ENCODE measurements at places on chromosomes 12 and 14.

GRCh38 chr12:50660425-50660822 lies 103.5 kb upstream of the ATF1 start:
- no peak for DNase-seq

GRCh38 chr12:102300824-102301461 lies 103.3 kb upstream of the PMCH start:
- no peak for DNase-seq

DNA sequence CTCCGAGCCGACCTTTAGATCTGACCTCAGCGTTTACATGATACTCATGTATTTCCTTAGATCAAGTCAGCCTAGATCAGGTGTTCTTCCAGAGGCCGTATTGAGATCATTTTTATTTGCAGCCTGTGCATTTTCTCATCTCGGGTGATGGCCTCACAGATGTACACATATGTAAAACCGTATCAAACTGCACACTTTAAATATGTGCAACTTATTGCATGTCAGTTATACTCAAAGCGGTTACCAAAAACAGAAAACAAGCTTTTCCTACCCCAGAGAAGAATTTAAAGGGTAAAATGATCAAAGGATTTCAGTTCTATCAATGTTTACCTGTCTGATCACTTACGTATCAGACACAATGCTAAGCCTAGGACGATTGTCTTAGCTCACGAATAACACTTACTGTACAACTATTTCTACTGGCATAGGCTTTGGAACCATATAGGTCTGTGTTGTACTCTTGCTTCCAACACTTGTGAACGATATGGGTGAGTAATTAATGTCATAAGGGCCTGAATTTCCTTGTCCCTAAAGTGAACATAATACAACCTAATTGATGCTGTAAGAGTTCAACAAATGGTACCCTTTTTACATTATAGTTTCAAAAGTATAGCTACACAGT lies 628 bp upstream of the LLPH start:
- no peak for DNase-seq

DNA sequence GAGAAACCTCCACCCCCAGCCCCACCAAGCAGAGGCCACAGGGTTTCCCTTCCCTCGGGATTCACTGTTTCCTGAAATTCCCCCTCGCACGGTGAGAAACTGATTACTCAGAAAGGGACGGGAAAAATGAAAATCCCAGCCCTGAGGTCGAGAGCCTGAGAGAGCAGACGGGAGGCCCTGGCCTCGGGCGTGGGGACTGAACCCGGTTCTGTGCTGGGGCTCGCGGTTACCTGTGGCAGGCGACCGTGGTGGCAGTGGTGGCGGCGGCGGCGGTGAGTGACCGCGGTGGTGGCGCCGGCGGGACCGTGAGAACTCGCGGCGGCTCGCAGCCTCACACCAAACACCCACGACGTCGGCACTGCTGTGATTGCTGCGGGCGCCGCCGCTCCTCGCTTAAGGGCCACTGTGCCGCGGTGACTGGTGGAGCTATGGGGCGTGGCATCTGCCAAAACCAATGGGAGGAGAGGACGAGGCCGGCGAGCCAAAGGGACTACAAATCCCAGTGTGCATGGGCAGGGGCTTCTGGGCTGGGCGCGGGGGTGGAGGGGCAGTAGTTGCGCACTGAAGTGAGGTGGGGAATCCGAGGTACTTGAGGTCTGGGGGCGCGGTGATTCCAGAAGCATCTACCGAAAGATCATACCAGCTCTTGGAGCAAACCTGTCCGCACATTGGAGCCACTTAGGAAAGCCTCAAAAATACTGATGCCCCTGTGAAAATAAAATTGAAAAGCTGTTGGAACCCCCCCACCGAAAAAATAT lies at the start of gene LGMN:
LGMN (minus strand) TSS at position 369 of the 758 bp plus-strand sequence. CDS start 15,841 bp downstream, outside the sequence.
- peak; percentile 66 for DNase-seq

GRCh38 chr12:116469344-116469743 lies 89.8 kb upstream of the MAP1LC3B2 start:
- no peak for DNase-seq

DNA sequence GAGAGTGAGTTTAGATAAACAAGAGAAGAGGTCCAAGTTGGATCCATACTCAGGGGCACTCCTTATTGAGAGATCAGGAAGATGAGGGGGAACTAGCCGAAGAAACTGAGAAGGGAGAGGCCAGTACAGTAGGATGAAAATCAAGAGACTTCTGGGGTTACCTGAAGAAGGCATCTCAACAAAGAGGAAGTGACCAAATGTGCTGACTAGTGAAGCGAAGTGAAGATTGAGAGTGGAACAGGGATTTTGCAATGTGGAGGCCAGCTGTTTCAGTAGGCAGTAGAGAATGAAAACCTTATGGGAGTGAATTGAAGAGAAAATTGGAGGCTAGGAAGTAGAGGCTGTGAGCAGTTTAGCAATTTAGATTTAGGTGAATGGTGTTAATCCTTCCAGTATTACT lies 153.0 kb downstream of the SYNE2 start:
- DNase-seq = no peak

- DNase-seq = no peak
These were observed 17.2 kb downstream of the EML5 start for GRCh38 chr14:88775532-88775931.

DNA sequence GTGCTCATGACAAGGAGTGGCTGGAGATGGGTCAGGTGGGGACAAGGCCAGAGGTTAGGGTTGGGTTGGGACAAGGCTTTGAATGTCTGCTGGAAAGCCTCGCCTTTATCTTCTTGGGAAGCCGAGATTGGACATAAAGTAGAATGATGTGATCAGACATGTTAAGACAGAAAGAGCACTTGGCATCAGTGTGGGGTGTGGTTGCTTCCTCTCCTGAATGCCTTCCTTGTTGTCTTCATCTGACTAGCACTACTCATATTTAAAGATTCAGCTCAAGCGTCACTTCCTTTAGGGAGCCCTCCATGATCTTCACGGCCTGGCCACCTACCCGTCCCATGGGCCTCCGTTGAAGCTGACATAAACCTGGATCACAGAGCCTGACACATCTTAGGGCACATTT lies 14.8 kb upstream of the C12orf75 start:
- DNase-seq = no peak

- no peak for DNase-seq
These were observed 6.2 kb downstream of the CHST11 start for GRCh38 chr12:104462931-104463339.

Data from AG04450 (cell line).